Stimulated activated CD4-positive, alpha-beta T cell treated with anti-CD3 and anti-CD28 coated beads, Interleukin-12 subunit alpha, Interleukin-12 subunit beta, amount 100 ng/mL, for 24 hours (primary cell): ENCODE measurements at places on chromosomes 12 and 14.

DNA sequence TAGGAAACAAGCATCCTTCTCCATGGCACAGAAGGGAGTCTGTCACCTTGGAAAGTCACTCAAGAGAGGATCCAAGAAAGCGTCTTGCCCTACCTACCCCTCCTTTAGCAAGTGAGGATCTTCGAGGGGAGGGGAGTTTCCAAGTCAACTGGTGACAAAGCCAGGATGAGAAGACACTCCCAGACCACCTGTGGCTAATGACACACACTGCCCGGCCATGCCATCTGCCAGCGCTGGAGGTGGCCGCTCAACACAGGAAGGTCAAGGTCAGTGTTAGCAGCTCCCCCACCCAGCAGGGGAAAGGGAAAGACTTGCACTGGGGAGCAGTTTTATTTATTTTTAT lies 41.3 kb downstream of the ELK3 start:
- no peak for DNase-seq

DNA sequence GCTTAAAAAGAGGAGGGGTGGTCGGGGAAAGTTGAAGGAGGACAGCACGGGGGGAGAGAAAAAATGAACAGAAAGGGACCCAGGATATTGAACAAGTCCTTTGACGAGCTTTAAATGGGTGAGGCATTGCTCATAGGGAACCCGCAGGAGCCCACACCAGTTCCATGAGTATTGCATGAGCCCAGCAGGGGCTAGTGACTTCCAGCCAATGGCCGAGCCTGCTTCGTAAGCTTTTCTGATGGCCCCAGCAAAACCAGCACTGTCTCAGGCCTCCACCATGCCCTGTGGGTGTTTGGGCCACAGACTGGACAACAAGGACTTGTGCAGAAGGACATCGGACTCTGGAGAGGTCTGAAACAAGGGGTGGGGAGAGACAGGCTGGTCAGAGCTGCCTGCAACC lies 109.5 kb downstream of the ZFP36L1 start:
- no peak for DNase-seq

DNA sequence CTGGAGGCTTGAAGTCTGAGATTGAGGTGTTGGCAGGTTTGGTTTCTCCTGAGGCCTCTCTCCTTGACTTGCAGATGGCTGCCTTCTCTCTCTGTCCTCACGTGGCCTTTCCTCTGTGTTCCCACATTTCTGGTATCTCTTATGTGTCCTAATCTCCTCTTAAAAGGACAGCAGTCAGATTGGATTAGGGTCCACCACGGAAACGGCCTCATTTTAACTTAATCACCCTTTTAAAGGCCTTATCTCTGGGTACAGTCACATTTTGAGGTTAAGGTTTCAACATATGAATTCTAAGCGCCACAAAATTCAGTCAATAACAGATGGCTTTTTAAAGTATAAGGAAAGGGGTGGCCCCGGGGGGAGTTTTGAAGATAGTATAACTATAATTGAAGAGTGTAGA lies 33.5 kb downstream of the UNC79 start:
- DNase-seq = no peak

- DNase-seq = no peak
Measured at GRCh38 chr12:116497051-116497591, 62.1 kb upstream of the MAP1LC3B2 start.

DNA sequence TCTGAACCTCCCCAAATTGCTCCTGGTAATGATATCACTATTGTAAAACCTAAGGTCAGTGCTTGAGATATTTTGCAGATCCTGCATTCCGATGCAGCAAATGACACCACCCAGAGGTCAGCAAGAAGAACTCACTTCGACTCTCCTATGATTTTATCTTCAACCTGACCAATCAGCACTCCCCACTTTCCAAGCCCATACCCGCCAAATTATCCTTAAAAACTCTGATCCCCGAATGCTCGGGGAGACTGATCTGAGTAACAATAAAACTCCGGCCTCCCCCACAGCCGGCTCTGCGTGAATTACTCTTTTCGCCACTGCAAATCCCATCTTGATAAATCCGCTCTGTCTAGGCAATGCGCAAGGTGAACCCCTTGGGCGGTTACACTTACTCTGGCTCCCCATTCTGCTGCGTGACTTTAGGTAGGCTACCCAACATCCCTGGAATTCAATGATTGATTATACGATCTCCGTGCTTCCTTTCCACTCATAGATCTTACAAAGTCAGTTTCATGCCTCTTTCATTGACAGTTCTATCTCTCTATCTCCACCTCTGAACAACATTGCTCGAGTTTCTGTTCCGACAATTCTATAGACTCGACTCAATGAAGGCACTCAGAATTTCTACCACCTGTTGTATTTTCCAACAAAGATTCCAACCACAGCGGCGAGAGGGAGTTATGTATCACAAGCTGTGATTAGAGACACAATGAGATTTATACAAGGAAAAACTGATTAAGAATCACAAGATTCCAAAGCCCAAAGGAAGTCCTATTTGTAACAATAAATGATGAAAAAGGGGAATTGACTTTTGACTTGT lies 939 bp downstream of the NPC2 start:
- no peak for DNase-seq

DNA sequence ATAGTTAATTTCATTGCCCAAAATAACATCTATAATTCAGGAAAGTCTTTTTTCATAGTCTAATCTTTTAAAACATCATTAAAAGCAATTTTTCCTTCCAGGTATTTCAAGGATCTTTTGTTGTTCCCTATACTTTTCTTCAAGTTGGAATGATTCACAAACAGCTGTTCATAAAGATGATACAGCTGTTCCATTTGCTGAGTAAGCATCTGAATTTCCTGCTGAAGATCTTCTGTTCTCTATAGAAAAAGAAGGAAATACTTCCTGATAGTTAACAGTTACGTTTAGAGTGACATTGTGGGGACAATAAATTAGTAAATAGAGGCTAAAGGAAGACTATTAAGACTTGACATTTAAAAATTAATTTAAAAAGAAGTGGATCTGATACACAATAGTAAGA lies 30.3 kb upstream of the ESR2 start:
- DNase-seq = no peak

DNA sequence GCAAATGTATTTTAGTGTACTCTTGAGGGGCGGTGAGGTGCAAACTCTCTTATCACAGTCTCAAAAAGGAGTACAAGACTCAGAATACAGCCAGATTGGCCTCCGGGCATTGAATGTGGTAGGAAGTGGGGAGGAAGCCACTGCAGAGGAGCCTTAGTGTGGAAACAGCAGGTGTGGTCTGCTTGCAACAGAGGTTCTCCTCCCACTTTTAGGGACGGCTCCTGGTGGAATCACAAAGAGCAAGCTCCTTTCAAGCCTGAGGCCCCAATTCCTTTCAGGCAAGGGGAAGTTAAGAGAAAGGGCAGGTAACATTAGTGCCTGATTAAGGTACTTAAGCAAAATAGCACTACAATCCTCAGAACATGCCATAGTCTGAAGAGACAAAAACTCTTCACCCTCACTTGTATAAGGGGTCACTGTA lies 23.7 kb upstream of the SLC2A3 start:
- DNase-seq = no peak

- DNase-seq = no peak
Measured at GRCh38 chr12:59067083-59067482, 146.8 kb upstream of the LRIG3 start.

DNA sequence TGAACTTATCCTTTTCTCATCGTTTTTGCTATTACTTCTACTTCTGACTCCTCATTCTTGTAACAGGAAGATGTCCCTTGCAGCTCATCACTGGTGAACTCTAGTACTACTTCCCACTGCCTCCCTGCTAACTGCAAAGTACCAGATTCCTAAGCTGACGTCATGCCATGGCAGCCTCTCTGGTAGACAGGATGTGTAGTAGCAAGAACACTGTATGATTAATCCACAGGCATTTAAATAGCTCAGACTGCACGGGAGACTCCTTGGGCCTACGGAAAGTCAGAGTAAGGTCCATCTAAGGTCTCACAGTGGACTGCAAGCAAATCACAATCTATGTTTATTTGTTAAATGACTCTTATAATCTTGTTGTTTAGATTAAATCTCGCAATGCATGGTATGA lies 43.5 kb downstream of the DNAI7 start:
- DNase-seq = no peak

DNA sequence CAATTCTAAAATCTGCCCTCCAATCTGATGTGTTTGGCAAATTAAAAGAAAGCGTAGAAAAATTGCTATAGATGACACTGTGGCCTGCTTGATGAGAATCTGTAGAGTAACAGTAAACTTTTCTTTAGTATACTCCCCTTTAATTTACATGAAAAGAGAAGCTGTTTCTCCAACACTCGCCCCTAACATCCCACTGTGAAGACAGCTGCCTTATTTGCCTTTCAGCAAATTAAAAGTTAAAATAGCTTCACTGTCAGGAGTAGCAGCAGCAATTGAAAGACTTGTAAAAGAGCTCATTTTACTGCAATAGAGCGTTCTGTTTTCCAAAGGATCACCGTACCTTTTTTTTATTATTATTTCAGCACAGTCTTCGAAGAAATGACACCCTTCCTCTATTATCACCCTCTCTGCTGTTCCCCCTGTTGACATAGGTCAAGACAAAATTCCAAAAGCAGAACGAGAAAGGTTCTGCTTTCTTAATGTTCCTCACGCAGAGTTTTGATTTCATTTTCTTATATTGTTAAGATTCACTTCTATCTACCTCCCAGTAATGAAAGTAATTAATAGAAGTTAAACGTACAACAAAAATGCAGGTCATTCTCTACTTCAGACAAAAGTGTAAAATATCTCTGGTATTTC lies 153.5 kb upstream of the USP15 start:
- no peak for DNase-seq

DNA sequence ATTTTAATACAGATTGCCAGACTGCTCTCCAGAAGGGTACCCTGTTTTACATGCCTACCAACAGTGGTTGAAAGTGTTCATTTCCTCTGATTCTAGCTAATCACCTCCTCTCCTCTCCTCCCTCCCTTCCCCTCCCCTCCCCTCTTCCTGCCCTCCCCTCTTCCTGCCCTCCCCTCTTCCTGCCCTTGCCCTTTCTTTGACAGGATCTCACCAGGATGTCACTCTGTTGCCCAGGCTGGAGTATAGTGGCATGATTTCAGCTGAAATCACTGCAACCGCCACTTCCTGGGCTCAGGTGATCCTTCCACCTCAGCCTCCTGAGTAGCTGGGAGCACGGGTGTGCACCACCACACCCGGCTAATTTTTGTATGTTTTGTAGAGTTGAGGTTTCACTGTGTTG lies 24.7 kb downstream of the APAF1 start:
- DNase-seq = no peak

GRCh38 chr14:90263748-90264449 lies 7.5 kb downstream of the PSMC1 start:
- DNase-seq = no peak

- no peak for DNase-seq
Measured at GRCh38 chr12:129579879-129580278, 323.9 kb downstream of the TMEM132D start.

- DNase-seq = no peak
Measured at GRCh38 chr12:51695241-51696010, 104.4 kb downstream of the SCN8A start.
